ENCODE measurements at places on chromosomes 1 and 21.

GRCh38 chr1:50973875-50974617 is 4.0 kb downstream of the CDKN2C start:
- no peak for DNase-seq

DNA sequence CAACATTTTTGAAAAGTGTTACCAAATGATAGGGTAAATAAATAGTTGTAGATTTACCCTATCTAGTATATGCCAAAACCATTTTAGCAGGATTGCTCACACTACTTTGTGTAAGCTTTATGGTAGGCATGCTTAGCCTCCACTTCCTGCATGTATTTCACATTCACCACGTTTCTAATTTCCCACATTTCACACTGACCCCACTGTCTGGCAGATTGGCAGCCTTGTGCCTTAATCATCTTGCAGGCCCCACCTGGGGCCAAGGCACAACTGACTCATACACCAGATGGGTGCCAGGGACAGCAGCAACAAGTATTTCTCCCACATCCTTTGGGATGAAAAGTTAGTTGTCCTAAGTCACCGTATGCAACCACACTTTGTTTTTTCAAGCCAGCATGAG is 21.2 kb upstream of the CENPF start:
- DNase-seq, result no peak

- no peak for DNase-seq
Observed at GRCh38 chr1:93798291-93798690, 80.7 kb downstream of the DNTTIP2 start.

DNA sequence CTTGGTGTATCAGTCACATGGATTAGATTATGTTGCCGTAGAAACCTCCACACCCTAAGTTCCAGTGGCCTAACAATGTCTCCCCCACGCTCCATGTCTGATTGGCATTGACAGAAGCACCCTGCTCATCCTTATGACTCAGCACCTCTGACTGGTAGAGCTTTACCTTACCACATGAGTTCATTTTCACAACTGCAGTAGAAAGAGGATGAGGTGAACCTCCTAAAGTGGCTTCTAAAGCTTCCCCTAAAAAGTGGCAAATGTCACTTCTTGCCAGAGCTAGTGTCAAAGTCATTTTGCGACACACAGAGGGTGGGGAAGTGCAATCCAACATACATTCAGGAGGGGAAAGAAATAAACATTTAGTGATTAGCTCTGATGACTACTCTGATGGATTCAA is 30.6 kb upstream of the LYPD8 start:
- no peak for DNase-seq

DNA sequence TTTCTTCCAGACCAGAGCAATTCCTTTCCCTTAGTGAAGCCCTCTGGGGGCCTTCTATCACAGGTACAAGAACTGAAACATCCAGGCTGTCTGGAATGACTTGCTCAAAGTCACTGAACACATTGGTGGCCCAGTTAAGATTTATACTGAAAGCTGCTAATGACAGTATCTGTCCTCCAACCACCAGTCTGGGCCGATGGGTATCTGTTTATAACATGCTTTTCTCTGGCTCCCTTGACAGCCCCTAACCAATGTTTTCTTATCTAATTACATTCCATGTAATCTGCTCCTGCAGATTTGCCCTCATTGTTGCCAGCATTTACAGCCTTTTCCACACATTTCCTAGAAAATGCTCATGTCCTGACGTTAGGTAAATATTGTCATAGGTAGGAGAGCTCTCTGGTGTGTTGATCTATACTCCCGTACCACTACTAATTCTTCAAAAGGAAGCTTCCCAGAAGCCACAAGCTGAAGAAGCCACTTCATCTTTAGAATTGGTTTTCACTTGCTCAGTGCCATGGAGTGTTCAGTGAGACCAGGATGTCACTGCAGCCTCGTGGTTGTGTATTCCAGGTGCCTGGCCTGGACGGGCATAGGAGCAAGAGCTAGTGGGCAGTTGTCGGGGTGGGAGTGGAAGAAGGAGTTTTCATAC is 163.9 kb downstream of the TSEN15 start:
- DNase-seq, result no peak

- no peak for DNase-seq
Observed at GRCh38 chr1:81873946-81874345, 73.2 kb downstream of the ADGRL2 start.

DNA sequence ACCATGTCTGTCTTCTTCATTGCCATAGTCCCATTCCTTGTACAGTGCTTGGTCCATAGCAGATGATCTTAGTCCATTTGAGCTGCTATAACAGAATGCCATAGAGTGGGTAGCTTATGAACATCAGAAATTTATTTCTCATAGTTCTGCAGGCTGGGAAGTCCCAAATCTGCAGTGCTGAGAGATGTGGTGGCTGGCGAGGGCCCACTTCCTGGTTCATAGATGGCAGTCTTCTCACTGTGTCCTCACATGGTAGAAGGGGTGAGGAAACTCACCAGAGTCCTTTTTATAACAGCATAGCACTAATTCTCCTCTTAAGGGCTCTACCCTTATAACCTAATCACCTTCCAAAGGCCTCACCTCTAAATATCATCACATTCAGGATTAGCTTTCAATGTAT is 23.1 kb upstream of the RAP1A start:
- no peak for DNase-seq

- DNase-seq, result no peak
Observed at GRCh38 chr1:32181563-32181962, 2.1 kb downstream of the TXLNA start.

DNA sequence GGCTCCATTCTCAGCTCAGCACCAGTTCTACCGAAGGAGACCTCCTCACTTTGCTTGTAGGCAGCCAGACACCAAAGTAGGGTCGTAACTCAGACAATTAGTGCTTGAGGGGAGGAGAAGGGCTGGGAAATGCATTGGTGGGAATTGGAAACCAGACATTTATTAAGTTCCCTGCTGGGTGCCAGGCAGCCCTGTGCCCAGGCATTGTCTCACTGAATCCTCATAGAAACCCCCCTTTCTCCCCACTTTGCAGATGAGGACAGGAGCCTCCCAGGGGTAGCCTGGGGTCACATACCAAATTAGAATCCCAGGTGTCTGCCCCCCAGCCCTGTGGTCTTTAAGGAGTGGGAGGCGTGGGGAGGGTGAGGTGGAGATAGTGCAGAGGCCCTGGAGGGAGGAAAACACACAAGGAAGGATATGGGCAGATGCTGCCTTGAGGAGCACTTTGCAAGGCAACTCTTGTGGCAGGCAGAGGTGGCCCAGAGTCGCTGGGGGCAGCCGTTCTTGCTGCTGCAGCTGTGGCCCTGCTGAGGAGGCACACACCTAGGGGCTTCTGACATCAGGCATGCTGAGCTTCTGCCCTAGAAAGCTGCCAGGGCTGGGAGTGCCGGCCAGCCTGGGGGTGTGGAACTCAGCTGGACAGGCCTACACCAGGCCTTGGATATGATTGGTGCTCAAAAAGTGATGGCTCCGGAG is 29.4 kb downstream of the CDK18 start:
- no peak for DNase-seq

GRCh38 chr1:116115476-116116439 is 4.6 kb downstream of the MAB21L3 start:
- DNase-seq, result no peak
